ENCODE measurements at places on chromosomes 4 and X.
A peak's percentile ranks its signal among the peaks of the same experiment; 100 is the strongest.

- DNase-seq: no peak
Observed at GRCh38 chr4:79206660-79207059, 119.2 kb downstream of the NAA11 start.

DNA sequence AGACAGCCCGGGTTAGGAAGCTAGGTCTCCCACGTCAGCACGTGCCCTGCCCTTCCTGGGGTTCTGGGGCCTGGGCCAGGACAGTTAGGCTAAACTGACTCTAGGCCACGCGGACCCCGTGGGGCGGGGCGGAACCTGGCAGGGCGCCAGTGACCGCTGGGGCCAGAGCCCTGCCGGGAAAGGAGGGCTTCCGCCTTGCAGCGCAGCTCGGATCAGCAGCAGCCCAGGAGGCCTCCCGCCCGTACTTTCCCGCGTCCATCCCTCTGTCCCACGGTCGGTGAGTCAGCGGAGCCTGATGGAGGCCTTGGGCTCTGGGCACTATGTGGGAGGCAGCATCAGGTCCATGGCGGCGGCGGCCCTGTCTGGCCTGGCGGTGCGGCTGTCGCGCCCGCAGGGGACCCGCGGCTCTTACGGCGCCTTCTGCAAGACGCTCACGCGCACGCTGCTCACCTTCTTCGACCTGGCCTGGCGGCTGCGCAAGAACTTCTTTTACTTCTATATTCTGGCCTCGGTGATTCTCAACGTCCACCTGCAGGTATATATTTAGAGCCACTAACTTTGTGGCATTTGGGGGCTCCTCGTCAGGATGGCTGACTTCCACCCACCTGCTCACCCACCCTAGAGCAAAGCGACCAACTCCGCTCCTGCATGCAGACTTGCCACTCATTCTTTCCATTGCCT is at the start of gene SMIM10:
SMIM10 (plus strand) TSS at position 191 of the 681 bp plus-strand sequence; CDS start at position 296, 105 bp downstream.
- DNase-seq: peak; percentile 43

DNA sequence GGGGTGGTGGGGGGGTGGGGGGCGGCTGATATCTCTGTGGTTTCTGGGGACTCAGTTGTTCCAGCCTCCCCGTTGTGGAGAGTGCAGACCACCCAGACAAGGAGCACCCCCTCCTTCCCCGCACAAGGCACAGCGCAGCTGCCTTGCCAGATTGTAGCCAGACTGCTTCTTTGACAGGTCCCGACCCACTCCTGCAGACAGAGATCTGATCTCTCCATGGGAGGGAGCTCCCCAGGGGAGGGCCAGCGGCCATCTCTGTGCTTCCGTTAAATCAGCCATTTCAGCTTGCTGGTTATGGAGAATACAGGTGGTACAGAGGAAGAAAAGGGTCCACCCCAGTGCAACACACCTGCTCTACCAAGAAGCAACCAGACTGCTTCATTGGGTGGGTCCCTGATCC is 80.8 kb downstream of the FGF16 start:
- DNase-seq: no peak

GRCh38 chrX:6071731-6072130 is 156.9 kb downstream of the NLGN4X start:
- no peak for DNase-seq

GRCh38 chr4:78247536-78248285 is 190.6 kb downstream of the FRAS1 start:
- no peak for DNase-seq

- DNase-seq: peak; percentile 0
Observed at GRCh38 chrX:145818186-145819113, 821 bp downstream of the SLITRK2 start.

DNA sequence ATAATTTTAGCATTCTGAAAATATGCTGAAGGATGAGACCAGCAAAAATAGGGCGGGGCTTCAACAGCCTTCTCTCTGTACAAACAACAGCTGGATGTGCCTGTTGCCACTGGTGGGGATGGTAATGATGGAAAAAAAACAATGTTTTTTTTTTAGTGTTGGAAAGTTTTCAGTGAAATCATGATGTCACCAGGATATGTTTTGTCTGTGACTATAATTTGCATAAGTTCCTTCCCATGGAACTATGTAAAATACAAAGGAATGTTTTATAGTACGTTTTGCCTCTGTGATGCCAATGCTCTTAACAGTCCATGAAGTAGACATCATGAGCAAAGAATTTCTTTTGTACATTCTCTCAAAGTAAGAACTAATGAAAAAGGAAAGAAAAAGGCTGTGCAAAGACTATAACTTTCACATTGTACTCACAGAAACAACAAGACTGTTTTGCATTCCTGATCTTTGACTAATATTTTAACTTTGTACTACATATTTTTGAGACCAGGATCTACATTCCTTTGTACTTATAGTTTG is 589.7 kb downstream of the SPRY1 start:
- DNase-seq: peak; percentile 61

- DNase-seq: no peak
Observed at GRCh38 chrX:103536732-103537131, 17.4 kb upstream of the RAB40A start.

- DNase-seq: peak; percentile 67
Observed at GRCh38 chr4:105471566-105472176, 2.2 kb downstream of the PPA2 start.

GRCh38 chr4:151940926-151941617 is 180.3 kb upstream of the GATB start:
- no peak for DNase-seq

GRCh38 chrX:133983256-133983973 is 2.0 kb downstream of the GPC3 start:
- no peak for DNase-seq

GRCh38 chrX:39112143-39112542 is 310.9 kb downstream of the MID1IP1 start:
- DNase-seq: peak; percentile 6

GRCh38 chr4:92317047-92317446 is 13.3 kb downstream of the GRID2 start:
- no peak for DNase-seq

DNA sequence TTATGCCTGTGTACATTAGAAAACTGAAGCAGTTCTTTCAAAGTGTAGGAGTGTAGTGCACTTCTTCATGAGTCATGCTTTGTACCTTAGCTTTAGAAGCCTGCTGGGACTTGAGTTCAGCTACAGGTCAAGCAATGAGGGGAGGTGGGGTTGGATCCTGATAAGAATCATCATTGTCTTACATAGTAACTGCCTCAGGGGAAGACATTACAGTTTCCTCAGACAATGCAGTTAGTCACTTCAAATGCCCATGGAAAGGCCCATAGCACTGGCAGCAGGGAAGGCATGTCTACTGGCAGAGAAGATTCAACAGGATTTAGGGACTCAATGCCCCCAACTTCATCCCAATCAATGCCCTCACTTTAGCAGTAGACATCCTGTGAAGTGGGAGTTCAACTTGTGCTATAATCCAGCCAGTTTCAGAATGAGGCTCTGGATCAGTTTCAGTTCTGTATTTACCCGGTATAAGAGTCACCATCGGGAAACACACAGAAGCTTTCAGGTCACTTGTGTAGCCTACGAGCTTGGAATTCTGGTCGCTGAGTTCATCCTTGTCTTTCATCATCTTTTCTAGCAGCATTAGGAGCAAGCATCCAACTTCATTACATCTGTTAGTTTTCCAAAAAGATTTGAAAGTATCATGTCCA is 1216.5 kb downstream of the RAPGEF2 start:
- DNase-seq: peak; percentile 28

GRCh38 chrX:109440475-109440874 is 41.4 kb downstream of the GUCY2F start:
- DNase-seq: no peak

DNA sequence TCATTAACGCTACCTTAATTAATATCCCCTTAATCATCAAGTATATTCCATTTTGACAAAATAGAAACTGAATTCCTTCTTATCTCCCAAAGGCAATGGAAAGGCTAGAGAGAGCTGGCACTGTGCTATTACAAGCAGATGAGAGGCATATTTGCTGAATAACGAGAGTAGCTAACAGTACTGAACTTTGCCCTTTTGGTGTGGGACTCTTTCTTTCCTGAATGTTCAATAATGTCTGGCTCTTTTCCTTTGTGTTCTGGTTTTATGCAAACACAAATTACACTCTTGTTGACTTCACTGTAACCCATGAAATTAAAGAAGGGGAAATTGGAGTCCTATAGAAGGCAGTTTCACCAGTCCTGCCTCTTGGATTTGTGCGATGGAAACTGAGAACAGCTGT is 63.5 kb downstream of the SHROOM3 start:
- DNase-seq: no peak

- no peak for DNase-seq
Observed at GRCh38 chr4:33427676-33428075, 2707.5 kb downstream of the PCDH7 start.

All from urothelium cell line (cell line).